ENCODE measurements at places on chromosomes 3 and 15.

DNA sequence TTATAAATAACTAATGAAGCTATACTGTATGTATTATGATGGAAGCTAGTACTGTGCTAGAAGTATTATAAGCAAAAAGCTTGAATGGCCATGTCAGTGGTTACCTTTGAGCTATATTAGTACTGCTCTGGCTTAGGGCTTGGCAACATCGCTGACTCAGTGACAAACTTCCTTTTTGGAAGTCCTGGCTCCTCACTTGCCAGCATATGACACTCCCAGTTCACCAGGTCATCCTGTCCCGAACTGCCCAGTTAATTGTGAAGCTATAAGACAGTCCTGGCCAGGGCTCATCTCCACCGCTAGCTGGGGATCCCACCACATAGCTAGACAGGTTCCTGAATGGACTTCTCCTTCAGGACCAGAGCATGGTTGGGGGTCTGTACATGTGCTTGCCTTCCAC is 31.9 kb downstream of the RAB8B start:
- peaks cover 90% of the 10 kb centered on the region for H3K36me3 ChIP-seq
- no peaks in the 10 kb centered on the region for H3K27me3 ChIP-seq
- H3K4me3 ChIP-seq = no peak overlapping the region
- H3K27ac ChIP-seq = peak overlapping the region; percentile 4
- H3K4me1 ChIP-seq = peaks cover 79% of the 10 kb centered on the region

DNA sequence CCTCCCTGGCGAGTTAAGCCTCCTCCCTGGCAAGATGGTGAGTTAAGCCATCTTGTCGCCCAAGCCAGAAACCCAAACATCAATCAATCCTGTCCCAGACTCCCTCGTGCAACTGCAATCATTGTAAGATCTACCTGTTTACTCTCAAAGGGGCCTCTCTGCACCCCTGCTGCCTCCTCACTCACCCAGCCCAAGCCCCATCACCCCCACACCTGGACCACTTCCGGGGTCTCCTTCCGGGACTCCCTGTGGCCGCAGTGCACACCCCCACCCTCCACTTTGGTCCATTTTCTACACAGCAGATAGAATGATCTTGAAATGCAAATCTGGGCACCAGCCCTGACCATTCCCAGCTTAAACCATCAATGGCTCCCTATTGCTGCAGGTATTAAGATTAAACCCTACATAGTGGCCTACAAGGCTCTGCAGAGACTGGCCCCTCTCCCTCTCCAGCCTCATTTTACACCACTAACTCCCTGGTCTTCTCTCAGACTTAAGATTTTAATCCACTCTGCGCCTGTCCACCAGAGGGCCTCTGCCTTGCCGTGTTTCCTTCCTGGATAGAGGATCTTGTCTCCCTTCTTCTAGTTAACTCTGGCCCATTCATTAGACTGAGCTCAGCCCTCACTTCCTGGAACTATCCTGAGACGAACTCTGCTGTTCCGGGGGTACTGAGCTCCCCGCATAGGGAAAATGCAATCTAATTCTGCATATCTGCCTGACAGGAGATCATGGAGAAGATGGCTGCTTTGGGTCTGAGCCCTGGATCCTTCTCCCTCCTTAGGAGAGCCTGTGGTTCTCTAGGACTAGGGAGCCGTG is 41.9 kb upstream of the SLC6A1 start:
- no peaks in the 10 kb centered on the region for H3K4me1 ChIP-seq
- H3K4me3 ChIP-seq = no peak overlapping the region
- peaks cover 8% of the 10 kb centered on the region for H3K27me3 ChIP-seq
- no peaks in the 10 kb centered on the region for H3K36me3 ChIP-seq

DNA sequence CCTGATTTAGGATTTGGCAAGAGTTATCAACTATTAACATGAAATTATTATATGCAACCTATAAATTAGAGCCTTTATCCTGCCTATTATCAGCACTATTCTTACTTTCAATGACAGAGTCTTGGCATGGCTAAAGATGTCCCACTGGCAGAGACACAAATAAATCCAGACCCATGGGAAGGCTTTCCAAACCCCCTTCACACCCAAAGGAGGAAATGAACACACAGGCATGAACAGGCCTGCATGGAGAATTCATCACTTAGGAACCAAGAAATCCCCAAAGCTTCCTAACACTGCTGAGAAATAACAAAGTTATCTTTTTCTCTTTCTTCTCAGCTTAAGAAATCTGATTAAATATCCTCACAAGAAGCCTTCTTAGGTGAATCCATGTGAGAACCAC is 213.9 kb downstream of the OCA2 start:
- no peak overlapping the region for H3K27ac ChIP-seq
- H3K36me3 ChIP-seq = no peaks in the 10 kb centered on the region
- H3K4me3 ChIP-seq = no peak overlapping the region
- H3K4me1 ChIP-seq = no peaks in the 10 kb centered on the region

DNA sequence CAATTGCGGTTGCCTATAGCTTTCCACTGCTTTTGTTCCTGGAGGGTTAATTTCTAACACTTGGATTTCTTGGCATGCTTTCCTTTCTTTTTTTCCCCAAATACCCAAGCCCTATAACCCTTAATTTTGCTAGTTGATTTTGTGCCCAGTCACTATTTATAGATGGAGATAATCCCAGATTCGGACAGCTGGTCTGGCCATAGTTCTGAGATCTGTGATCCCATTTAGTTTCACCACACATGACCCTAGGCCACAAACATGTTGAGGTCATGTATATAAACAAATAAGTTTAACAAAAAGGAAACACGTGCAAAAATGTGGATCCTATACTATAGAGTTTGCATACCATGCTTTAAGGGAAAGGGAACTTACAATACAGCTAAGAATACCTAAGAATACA is 111.4 kb downstream of the ZMAT3 start:
- H3K4me1 ChIP-seq = no peaks in the 10 kb centered on the region
- H3K27ac ChIP-seq = no peak overlapping the region
- H3K4me3 ChIP-seq = no peak overlapping the region
- H3K27me3 ChIP-seq = no peaks in the 10 kb centered on the region
- H3K36me3 ChIP-seq = peaks cover 8% of the 10 kb centered on the region

All from activated T-cell treated with anti-CD3 and anti-CD28 coated beads, Interleukin-2, amount 50 U/mL, for 24 hours (primary cell).